Stimulated activated CD4-positive, alpha-beta T cell treated with anti-CD3 and anti-CD28 coated beads, Interleukin-1b, Interleukin-23, amount 100 ng/mL, for 4 hours (primary cell): ENCODE measurements at places on chromosomes 1 and 21.
A peak's percentile ranks its signal among the peaks of the same experiment; 100 is the strongest.

GRCh38 chr1:167068761-167069160 lies 21.4 kb downstream of the GPA33 start:
- DNase-seq: no peak

DNA sequence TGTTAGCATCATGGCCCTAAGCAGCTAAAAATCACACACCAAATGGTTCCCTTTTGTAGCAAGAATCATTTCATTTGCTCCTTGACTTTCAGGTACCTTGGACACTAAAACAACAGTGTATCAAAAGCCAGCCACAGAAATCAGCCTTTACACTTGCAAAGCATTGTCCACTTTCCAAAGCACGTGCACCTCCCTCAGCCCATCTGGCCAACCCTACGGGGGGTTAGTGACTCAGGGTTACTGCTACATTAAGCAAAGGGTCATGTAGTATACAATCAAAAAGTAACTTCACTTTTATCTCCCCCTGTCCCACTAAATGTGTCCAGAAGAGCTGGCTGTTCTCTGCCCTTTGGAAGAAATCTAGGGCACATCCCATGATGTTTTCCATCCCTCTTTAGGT lies 149.7 kb downstream of the HIVEP3 start:
- no peak for DNase-seq

GRCh38 chr1:206579747-206580437 lies 32.4 kb downstream of the EIF2D start:
- peak; percentile 61 for DNase-seq

DNA sequence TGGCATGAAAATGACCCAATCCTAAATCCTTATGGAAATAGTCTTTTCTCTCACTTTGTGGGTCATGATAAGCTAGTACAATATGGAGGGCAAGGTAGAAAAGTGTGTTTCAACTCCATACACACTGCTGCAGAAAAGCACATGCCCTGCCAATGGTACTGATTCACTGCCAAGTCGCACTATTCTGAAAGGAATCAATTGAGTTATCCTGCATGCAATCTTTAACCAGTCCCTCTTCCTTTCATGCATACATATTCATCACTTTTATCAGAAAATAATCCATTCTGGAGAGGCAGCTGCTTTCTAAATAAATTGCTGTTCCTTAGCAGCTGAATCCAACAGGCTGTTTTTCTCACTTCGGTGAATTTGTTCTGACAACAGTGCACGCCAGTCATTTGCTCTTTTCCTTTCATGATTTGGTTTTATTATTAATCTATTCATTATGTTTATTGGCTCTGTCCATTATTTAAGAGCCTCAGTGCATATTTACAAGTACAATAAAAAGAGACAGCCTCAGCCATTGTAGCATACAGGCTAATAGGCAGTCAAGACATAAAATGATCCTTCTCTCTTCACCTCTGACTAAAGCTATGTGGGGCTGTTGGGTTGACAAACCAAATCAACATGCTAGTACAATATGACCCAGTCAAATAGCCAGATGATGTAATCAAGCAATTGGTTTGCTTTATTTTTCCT lies 108.8 kb downstream of the CHD1L start:
- DNase-seq: no peak

- no peak for DNase-seq
Observed at GRCh38 chr1:9782116-9782751, 41.5 kb downstream of the CLSTN1 start.

- no peak for DNase-seq
Observed at GRCh38 chr1:115227346-115228082, 110.5 kb downstream of the NGF start.

GRCh38 chr1:47738560-47739182 lies 258.5 kb downstream of the TRABD2B start:
- DNase-seq: no peak

GRCh38 chr1:43708002-43708410 lies 670 bp downstream of the ST3GAL3 start:
- no peak for DNase-seq

DNA sequence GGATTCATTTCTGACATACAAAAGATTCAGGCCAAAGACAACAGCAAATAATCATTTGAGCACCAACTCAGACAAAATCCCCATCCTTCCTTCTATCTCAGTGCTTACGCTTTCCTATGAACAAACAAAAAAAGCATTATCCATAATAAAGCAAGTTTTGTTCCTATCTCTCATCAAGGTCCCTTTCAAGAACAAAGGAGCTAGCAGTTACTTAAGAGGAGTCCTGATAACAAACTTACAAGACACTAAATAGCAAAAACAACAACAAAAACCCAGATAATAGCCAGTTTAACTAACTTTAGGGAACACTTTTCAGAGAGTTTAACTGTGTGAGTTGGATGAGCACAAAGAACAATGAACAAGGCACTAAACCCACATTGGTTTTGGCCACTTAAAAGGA lies 10.5 kb downstream of the EVI5 start:
- DNase-seq: no peak

DNA sequence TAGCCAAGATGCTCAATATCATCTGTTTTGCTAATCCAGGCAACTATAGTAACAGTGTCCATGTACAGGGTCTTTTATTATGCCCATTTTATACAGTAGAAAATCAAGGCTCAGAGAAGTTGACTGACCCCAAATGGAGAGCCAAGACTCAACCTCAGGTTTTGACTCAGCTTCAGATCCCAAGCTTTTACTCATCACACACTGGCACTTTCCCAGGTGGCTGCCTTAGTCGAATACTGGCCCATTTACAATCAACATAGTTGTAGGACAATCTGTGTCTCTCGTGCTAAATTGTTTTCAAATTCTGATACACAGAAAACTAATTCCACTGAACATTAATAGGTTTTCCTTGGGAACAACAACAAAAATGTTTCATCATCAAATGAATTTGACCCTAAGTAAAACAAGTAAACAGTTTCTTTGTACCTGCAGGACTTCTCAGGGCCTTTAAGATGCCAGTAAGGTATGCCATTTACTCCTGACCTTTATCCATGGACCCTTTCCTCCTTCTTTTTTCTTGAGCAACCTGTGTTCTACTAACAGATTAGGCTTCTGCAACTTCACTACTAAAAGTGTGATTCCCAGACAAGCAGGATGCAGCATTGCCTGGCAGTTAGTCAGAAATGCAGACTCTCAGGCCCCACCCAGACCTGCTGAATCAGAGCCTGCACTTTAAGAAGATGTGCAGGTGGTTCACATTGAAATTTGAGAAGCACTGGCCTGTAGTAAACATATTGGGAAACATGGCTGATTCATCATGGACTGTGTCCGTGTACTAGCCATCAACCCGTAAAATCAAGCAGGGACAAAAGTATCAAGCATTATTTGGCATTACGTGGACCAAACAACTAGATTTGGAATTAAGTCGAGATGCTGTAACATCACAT lies 128.8 kb downstream of the RRAGC start:
- DNase-seq: no peak

GRCh38 chr21:41364308-41364707 lies 2.5 kb downstream of the MX2 start:
- no peak for DNase-seq

- no peak for DNase-seq
Observed at GRCh38 chr1:62726011-62726442, 37.8 kb upstream of the DOCK7 start.

GRCh38 chr1:54342742-54343687 lies 63.2 kb downstream of the SSBP3 start:
- DNase-seq: no peak

- peak; percentile 3 for DNase-seq
Observed at GRCh38 chr1:83583351-83584014, 415.4 kb downstream of the TTLL7 start.

GRCh38 chr1:109630081-109630897 lies 10.7 kb downstream of the AMPD2 start:
- peak; percentile 37 for DNase-seq

DNA sequence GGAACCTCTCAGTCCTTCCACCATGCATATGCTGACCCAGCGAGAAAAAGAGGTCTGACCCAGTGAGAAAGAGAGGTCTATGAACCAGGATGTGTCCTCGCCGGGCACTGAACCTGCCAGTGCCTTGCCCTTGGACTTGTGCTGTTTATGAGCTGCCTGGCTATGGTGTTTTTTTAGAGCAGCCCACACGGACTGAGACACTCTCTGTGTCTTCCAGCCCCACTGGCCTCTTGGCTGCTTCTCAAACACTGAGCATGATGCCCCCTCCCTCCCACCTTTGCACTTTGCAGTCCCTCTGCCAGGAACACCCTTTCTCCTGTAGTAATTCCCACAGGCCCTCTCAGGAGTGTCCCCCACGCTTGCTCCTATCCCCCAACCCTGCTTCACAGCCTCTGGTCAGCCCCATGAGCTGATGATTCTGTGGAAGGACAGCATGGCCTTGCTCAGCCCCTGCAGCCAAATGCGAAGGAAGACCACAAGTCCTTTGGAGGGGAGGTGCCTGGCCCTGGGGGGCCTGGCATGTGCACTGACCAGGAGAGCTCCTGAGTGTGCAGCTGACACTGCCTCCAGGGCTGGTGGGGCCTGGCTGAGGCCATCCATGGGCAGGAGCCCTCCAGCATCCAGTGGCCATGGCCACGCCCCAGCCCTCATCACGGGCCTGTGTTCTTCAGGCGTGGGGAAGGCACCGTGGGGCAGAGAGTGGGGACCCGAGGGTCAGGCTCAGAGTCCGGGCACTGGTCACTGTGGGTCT lies 23.8 kb downstream of the WNT3A start:
- no peak for DNase-seq

GRCh38 chr1:24970926-24971875 lies 41.1 kb upstream of the RUNX3 start:
- no peak for DNase-seq

- no peak for DNase-seq
Observed at GRCh38 chr1:40976952-40977690, 2.4 kb upstream of the CTPS1 start.

DNA sequence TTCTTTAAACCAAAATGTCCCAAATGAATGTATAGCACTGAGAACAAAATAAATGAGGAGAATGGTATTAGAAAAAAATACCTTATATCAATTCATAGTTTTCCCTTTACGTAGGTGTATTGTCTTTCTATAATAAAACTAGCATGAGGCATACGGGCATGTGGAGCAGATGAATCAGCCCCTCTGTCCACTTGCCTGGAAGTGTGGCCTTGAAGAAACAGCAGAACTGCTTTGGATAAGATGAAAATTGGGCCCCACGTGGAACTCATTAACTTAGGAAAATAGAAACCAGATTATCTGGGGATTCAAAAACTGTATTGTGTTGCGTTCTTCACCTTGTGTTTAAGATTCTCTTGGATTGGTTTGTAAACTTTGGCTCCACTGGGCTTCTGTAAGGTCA lies 356.8 kb upstream of the B3GALT2 start:
- DNase-seq: no peak

GRCh38 chr1:179206812-179207211 lies 22.7 kb downstream of the ABL2 start:
- no peak for DNase-seq

GRCh38 chr1:87146538-87146937 lies 182.1 kb upstream of the LMO4 start:
- DNase-seq: no peak
